Mesenteric fat pad (tissue), 1 donor: ENCODE measurements at places on chromosomes 3 and 15. TPM values are rescaled to one million over a fixed set of nuclear protein-coding genes. Genes with fewer than 3 reads are reported as not detected.

The ETV5 gene
- total RNA-seq: 25.0 TPM

The CLDN16 gene
- total RNA-seq: not detected

The CPLX3 gene
- total RNA-seq: not detected

The GBE1 gene
- 152 TPM for total RNA-seq

The POLQ gene
- total RNA-seq: 0.51 TPM

The ALDH1A3 gene
- 194 TPM for total RNA-seq

The QARS1 gene
- total RNA-seq: 167 TPM

The HYAL1 gene
- 11.2 TPM for total RNA-seq

The CHRD gene
- total RNA-seq: 11.3 TPM

The OIP5 gene
- total RNA-seq: not detected

The POPDC2 gene
- total RNA-seq: 1.5 TPM

The CPNE4 gene
- total RNA-seq: not detected

The ACAD11 gene
- 24.8 TPM for total RNA-seq

The MOBP gene
- not detected for total RNA-seq

The QRICH1 gene
- 96.9 TPM for total RNA-seq

The ITIH4 gene
- total RNA-seq: 4.3 TPM
